ENCODE measurements at places on chromosomes 3 and 15.

DNA sequence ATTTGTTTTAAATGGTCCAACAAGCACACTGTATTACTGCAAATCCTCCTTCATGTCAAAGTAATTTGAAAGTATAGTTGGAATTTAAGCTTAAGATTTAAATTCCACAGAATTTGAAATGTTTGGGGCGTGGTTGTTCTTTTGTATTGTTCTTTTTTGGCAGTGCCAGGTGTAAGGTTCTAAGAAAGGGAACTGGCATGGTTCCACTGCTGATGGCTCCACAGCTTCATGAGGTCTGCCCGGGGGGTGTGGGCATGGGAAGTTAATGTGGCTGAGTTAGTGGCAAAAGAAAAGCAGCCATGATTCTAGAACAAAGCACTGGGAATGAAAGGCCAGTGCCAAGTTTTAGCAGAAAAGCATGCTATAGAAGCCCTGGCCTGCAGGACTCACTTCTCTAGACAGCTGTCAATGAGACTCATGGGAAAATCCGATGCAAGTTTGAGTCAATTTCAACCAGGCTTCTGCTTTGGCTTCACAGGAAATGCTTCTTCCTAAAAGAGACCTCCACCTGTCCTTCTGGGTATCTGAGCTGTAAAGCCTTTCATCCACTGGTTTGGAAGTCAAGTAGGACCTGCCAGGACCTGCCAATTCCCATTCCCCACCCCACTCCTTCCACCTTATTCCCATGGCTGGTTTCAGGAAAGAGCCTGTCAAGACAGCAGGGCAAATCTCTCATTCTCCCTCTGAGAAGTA is 18.9 kb downstream of the CDCP1 start:
- DNase-seq = no peak

- DNase-seq = peak; percentile 38
These were observed 14.4 kb downstream of the TM4SF1 start for GRCh38 chr3:149363053-149363452.

DNA sequence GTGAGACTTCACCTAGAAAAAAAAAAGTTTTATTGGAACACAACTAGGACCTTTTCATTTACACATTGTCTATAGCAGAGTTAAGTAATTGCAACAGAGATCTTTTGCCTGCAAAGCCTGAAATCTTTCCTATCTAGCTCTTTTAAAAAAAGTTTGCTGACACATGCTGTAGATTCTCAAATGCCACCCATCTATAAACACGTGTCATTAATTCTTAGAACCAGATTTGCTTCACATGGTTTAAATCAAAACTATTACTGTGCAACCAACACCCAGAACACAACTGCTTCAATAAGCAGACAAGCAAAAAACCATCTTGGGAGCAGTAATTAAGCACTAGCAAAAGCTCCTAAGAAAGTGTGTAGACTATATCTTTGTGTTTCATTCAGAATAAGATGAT is 55.0 kb downstream of the OXSM start:
- no peak for DNase-seq

DNA sequence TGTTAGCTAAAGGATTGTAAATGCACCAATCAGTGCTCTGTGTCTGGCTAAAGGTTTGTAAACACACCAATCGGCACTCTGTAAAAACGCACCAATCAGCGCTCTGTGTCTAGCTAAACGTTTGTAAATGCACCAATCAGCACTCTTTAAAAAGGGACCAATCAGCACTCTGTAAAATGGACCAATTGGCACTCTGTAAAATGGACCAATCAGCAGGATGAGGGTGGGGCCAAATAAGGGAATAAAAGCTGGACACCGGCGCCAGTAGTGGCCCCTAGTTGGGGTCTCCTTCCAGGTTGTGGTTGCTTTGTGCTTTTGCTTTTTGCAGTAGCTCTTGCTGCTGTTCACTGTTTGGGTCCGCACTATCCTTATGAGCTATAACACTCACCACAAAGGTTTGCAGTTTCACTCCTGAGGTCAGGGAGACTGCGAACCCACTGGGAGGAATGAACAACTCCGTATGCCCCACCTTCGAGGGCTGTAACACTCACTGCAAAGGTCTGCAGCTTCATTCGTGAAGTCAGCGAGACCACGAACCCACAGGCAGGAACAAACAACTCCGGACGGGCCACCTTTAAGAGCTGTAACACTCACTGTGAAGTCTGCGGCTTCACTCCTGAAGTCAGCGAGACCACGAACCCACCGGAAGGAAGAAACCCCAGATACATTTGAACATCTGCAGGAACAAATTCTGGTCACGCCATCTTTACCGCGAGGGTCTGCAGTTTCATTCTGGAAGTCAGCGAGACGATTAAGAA is 1.1 kb upstream of the SUCLG2 start:
- no peak for DNase-seq

GRCh38 chr3:131812433-131812832 is 222.4 kb downstream of the CPNE4 start:
- DNase-seq = no peak

- DNase-seq = no peak
These were observed 30.8 kb downstream of the TOP2B start for GRCh38 chr3:25633919-25634318.

DNA sequence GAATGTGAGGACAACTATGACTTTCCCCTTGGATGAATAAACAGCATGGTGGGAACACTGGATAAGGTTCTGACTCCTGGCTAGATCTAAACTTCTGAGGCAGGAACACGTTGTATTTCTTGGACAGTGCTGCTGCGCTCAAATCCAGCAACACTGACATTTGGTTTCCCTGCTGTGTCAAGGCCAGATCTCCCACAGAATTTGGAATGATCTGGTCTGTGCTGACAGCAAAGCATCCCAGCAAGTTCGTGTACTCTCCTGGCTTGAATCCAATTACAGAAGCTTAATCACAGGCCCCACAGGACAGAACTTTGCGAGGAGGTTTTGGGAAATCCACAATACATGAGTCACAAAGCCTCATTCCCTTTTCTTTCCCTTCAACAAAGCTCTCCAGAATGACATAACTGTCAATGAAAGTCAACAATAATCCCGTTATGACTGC is 92.5 kb downstream of the ADAMTS9 start:
- DNase-seq = peak; percentile 96

DNA sequence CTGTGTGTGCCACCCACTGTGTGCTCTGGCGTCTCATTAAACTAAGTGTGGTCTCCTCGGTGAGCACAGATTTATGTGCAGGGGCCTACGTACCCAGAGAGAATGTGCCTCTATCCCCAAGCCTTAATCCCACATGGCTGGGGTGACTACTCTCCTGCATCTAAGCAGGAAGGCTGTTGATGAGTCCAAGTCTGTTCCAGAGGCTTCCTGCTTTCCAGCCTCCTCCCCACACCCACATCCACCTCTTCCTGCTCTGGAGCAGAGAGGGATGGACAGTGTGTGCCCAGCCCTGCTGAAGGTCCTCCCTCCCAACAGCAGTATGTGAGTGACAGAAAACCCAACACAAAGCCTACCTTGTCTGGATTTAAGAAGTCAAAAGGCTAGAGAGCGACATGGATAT is 38.8 kb upstream of the BCL2L10 start:
- DNase-seq = no peak

- DNase-seq = no peak
These were observed 138.5 kb downstream of the ALCAM start for GRCh38 chr3:105505170-105505569.

Measured in fibroblast of skin of right quadriceps (primary cell).